ENCODE measurements at places on chromosomes 2 and 18.

DNA sequence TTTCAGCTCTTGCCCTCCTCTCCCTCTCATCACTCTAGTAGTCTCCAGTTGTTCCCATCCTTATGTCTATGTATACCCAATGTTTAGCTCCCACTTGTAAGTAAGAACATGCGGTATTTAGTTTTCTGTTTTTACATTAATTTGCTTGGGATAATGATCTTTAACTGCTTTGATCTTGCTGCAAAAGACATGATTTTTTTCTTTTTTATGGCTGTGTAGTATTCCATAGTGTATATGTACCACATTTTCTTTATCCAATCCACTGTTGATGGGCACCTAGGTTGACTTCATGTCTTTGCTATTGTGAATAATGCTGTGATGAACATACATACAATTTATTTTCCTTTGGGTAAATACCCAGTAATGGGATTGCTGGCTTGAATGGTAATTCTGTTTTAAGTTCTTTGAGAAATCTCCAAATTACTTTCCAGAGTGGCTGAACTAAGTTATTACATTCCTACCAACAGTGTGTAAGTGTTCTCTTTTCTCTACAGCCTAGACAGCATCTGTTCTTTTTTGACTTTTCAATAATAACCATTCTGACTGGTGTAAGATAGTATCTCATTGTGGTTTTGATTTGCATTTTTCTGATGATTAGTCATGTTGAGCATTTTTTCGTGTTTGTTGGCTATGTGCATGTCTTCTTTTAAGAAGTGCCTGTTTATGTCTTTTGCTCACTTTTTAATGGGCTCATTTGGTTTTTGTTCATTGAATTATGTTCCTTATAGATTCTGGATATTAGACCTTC, 179.6 kb upstream of the SLC39A10 start:
- no peak for DNase-seq

- DNase-seq, result peak; percentile 1
Observed at GRCh38 chr2:44135771-44136170, 32.9 kb upstream of the PPM1B start.

DNA sequence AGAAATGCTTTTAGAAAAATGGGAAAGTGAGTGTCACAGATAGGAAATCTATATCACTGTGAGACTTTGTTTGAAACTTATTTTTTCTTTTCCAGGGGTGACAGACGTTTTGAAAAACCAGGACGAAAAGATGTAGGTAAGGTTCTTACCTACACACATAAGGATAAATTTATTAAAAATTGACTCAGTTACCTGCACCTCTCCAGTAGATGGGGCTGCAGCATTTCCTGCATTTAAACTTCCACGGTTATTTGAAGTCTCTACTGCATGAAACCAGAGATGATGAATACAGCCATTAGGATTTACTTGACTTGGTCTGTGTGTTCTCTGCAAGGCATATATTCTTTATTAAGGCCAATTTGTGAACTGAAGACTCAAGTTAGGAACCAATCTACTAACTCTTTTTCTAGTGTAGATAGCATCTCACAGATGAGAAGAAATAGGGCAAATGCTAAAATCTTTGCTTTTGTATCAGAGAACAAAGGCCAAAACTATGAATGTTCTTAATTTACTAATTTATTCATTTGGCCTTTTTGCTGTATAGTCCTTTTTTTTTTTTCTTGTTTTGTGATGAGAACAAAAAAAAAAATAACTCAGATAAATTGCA, 15.0 kb downstream of the KCNJ13 start:
- DNase-seq, result peak; percentile 20

GRCh38 chr18:25862881-25863600, 227.4 kb downstream of the SS18 start:
- DNase-seq, result no peak

GRCh38 chr2:202423139-202423538, 47.0 kb downstream of the BMPR2 start:
- no peak for DNase-seq

DNA sequence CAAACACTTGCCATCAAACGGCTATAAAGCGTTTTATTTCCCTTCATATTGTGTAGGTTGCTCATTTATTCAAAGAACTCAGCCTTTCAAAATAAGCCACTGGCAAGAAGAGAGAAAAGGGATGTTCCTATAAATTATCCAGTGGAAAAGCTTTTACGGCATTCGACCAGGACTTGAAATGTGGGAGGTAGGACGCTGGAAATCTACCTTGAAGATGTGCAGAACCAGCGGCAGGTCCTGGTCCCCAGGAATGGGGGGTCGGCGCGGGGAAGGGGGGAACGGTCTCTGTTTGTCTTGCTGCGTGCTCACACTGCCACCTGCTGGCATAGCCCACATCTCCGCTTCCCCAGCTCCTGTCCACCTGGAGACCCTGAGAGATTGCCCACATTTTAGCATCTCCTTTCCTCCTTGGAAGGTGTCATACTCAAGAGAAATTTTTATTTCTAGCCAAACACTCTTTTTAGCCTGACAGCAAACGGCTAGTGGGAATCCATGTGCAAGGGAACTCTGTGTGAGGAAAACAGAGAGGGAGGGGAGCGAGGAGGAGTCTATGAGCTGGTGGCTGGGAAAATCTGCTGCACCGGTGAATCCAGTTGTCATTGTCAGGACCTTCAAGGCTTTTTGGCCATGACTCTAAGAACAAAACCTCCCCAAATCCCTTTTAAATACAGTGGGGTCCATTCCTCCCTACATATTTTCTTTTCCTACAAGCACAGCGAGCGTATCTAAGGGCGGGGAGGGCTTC, 349.0 kb upstream of the PKDCC start:
- DNase-seq, result peak; percentile 11

- no peak for DNase-seq
Observed at GRCh38 chr2:85830645-85831044, 58.1 kb downstream of the ST3GAL5 start.

DNA sequence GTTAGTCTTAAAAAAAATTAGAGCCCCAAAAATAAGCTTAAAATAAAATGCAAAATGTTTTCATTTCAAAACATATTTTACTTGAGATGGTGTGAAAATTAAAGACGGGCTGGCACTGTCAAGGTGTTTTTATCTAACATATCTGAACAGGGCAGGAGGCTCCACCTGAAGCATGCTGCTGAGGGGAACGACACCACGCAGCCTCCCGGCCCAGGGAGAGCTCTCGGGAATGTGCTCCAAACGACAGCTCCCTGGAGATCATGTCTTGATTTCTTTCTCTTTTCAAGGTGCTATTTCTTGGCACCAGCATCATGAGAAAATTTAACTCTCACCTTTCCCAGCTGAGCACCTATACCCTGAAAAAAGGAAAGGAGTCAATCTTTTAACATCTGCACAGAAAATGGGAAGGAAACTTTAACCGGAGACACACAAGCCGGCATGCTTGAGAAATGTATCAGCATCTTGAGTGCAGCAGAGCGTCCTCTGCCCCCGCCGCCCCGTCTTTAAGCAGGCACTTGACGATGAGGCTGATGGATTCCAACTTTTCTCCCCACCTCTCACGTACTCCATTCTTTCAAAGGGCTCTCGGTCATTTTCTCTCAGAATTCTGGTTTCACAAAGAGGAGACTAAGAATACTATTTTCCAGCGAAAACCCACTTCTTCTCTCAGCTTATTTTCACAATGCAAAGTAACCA, 56.6 kb downstream of the EIPR1 start:
- DNase-seq, result no peak

DNA sequence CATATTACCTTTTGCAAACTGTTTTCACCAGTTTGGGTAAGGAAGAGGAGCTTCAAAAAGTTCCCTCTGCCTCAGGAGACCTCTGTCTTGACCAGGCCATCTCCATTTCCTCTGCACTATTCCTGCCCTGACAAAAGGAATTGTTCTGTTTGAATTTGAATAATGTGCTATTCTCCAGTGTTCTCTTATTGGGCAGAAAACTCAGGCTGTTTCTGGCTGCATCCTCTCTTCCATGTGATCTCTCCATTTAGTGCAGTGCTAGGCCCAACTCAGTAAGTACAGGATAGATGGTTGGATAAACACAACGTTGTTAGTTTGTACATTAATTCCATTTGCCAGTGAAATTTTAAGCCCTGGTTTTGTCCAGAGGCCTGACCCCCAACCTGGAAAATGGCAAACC, 102.2 kb upstream of the CELF4 start:
- DNase-seq, result no peak

DNA sequence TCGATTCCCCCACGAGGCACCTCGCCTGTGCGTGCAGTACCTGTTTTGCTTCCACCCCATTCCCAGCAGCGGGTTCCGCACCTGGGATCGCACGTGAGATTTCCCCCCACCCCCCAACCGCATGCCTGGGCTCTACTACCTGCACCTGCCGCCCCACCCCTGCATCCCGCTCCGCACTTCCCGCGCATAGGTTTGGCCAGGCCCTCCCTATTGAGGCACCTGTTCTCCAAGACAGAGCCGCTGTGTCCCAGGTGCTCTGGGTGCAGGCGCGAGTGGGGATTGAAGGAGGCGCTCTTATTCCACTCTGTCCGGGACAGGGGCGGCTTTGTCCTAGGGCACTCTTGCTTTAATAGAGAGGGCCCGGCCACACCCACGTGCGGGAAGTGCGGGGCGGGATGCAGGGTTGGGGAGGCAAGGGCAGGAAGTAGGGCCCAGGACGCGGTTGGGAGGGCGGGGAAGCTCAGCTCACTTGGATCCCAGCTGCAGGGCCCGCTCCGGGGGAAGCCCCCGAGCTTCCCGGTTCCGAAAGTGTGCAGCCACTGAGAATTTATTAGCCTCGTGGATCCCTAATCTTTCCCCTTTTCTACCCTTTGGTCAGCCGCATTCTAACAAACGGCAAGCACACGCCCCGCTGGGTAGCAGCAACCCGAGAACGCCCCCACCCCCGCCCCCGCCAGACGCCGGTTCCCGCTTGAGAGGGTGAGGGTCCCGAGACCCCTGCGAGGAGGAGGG, 670 bp upstream of the MOCOS start:
- DNase-seq, result no peak

DNA sequence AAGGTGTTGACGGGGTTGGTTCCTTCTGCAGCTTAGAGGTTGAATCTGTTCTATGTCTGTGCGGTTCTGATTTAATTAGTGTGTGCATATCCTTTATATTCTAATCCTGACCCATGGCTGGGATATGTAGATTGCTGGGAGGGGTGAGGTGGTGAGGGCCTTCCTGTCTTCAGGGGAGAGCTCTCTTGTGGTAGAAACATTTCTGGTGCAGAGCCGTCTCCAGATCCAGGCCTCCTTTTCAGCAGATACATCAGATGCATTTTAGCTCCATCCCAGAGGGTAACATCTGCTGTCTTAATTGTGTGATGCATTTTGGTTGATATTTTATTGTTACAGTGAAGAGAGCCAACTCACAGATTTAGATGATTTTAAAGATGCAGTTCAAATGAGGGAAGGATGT, 227.8 kb downstream of the AGAP1 start:
- no peak for DNase-seq

- no peak for DNase-seq
Observed at GRCh38 chr18:42644729-42645131, 470.8 kb downstream of the RIT2 start.

- no peak for DNase-seq
Observed at GRCh38 chr2:233758849-233759248, 1.2 kb upstream of the UGT1A1 start.

DNA sequence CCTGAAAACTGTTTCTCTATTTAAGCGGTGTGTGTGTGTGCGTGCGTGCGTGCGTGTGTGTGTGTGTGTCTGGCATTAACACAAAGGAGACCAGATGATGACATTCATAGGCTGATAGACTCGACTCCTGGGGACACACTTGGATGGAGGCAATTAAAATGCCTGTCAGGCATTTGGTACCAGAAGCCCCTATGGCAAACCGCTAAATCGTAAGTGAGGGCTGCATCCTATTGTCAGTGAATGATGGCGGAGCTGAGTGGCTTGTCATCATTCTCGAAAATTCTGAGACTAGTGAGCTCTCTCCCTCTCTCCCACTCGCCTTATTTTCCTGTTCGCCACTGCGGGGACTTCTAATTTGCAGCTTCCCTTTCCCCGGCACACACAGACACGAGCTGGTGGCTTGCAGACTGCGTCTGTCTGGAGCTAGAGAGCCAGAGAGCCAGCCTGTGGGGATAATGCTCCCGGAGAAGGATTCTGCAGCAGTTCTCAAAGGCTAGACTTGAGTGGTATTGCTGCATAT, 155.4 kb downstream of the MAP2 start:
- DNase-seq, result no peak

DNA sequence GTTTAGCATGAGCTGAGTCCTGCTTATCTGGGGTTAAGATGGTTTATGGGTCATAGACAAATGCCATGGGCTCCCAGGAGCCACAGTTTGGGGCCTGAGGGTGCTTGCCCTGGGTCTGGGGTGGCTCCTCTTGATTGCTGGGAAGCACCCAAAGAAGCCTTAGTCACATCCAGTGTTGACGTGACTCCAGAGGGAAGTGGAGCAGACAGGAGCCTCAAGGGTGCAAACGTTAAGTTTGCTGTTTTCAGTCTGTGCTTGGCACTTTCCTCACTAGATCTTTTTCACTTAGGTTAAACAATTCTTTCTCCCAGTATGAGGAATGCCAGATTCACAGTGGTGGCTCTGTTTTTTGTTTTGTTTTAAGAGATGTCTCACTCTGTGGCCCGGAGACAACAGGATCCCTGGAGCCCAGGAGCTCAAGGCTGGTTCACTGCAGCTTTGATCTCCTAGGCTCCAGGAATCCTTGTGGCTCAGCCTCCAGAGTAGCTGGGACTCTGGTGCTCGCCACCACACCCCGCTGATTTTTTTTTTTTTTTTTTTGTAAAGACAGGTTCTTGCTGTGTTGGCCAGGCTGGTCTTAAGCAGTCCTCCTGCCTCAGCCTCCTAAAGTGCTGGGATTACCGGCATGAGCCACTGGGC, 251.3 kb downstream of the FAM210A start:
- no peak for DNase-seq

DNA sequence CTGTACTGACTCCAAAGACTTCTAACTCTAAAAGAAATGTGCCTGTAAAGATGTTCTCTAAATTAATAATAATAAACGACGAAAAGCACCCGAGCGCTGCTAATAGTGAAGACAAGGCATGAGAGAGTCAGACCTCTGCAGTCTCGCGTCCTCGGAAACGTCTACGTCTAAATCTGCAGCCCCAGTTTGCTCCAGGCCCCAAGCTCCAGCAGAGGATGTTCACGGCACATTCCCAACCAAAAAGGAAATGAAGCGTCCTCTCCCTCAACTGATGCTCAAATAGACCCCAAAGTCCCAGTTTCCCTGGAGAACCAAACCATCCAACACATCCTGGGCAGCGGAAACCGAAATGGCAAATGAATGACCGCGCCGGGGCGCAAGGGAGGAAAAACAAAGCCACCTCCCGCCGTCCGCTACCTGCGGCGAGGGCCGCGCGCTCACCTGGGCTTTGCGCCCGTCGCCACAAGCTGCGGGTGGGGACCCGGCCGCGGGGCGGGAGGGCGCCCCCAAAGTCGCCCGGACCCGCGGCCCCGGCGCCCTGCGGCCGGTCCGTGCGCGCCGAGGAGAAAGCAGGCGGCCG, 47.1 kb upstream of the CCDC150 start:
- peak; percentile 27 for DNase-seq

Measured in right lung (tissue), 10 donors.